ENCODE measurements at places on chromosomes 13 and 19.

- no peak for DNase-seq
These were observed 35.4 kb downstream of the PAN3 start for GRCh38 chr13:28173793-28174192.

DNA sequence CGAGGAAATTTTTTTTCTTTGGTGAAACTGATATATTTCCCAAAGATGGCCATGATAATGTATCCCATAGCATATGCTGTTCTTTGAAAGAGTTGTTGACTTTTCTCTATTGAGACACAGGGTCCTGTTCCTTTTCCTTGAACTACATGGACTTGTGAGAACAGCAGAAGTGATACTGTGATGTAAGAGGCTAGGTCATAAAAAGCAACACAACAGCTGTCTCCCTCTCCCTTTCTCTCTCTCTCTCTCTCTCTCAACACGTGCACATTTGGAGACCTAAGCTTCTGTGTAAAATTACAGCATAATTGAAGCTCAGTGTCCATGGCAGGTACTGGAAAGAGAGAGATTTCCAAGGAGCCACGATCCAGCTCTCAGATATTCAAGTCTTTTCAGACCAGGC, 1712.4 kb downstream of the EFNB2 start:
- DNase-seq: no peak

- DNase-seq: no peak
These were observed 432.5 kb downstream of the FGF9 start for GRCh38 chr13:22103046-22104027.

DNA sequence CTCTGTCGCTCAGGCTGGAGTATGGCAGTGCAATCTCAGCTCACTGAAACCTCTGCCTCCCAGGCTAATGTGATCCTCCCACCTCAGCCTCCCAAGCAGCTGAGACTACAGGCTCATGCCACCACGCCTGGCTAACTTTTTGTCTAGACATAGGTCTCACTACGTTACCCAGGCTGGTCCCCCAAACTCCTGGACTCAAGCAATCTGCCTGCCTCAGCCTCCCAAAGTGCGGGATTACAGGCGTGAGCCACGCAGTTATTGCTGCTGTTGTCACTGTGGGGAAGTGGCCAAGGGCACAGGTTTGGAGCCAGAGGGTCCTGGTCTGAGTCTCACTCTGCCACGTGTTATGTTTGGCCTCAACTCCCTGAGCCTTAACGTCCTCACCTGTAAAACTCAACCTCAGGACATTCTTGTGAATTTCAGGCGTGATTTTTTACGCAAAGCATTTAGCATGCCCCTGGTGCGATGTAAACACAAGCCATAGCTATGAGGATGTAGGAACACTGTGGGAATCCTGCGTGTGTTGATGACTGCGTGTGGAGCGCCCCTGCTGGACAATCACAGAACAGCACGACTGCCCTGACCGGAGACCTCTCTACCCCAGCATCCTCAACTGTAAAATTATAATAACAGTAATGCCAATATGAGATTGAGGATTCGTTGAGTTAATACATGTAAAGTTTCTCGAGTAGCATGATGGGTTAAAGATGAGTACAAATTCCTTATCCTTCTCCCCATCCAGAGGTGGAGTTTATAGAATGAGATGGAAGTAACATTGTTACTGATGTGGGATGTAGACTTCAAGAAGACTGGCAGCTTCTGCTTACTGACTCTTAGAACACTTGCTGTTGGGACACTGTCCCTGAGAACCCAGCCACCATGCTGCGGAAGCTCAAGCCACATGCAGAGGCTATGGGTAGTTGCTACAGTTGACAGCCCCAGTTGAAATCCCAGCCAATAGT, 41.8 kb upstream of the PNMA8B start:
- DNase-seq: no peak

Data from HAP-1 (cell line).